Activated CD4-positive, CD25-positive, alpha-beta regulatory T cell treated with anti-CD3 and anti-CD28 coated beads, Interleukin-2, amount 50 U/mL, for 16 hours (primary cell): ENCODE measurements at places on chromosomes 1 and 21.

GRCh38 chr1:162671664-162672410, 39.6 kb downstream of the DDR2 start:
- no peak for DNase-seq

- no peak for DNase-seq
Observed at GRCh38 chr1:45617618-45618017, 6.2 kb downstream of the CCDC17 start.

GRCh38 chr1:37741130-37741529, 23.8 kb downstream of the EPHA10 start:
- DNase-seq = no peak

DNA sequence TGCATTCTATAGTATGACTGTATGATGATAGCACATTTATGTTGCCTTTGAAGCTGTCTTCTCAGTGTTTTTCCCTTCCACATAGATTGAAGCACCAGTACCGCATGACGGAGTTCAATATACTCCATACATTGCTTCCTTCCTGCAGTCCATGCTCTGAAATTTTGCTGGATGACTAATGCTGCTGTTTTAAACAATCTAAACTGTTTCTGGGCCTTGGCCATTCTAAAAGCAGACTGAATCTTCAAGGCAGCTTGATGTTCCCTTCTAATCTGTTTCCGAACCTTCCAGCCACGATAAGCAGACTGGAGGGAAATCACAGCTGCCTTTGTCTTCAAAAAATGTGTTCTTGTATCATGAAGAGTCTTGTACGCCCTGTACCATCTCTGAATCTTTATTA, 36.2 kb upstream of the F13B start:
- DNase-seq = no peak

DNA sequence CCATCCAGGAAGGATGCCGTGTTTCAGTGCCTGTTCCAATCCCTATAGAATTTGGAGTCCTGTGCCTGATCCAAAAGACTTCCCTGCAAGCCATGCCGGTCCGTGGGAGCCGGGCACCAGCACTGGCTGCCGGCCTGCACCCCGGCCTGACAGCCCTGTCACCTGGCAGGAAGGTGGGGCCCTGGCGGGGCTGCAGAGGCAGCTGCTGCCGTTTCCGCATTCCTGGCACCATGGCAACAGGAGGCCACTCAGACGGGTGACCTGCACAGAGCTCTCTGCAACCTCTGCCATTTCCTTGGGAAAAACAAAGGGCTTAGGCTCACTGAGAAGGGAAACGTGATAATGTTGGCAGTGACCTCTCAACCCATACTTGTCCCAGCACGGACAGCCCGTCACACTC, 63.2 kb upstream of the TMEM51 start:
- DNase-seq = no peak

DNA sequence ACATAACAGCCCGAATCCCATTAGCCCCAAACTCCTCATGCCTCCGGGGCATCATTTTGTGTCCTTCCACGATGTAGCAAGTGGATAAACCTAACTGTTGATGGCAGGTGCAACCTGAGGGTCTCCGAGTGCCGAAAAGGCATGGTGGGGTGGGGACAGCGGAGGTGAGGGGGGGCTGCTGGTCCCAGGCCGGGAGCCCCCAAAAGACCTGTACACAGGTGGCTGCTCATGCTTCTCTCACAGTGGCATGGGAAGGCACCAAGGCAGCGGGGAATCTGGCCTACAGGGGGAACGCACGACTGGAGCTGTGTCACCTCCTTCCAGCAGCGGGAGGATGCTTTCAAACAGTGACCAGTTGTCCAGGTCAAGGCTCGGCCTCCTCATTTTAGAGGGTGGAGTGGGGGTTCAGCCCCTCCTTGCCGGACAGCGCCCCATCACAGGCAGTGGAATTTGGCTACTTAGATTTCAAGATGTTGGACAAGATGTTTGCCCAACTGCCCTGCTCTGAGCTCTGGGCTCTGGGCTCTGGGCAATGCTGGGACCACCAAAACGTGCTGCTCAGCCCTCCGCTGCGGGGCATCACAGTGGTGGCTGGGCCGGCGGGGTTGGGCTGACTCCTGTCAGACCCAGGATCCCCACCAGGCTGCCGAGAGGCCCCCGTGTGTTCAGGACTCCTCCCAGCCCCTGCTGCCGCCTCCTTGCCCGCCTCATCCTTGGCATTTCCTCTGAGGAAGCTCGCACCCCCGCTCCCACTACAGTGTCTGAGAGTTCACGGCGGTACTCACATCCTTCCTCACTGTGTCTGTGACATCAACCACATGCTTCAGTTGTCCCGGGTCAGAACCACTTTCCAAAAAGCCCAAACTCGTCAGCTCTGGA, 7.6 kb downstream of the DNMT3L start:
- no peak for DNase-seq

GRCh38 chr1:240539769-240540414, 72.1 kb downstream of the GREM2 start:
- no peak for DNase-seq

- DNase-seq = no peak
Observed at GRCh38 chr1:156655151-156655903, 13.4 kb downstream of the BCAN start.

DNA sequence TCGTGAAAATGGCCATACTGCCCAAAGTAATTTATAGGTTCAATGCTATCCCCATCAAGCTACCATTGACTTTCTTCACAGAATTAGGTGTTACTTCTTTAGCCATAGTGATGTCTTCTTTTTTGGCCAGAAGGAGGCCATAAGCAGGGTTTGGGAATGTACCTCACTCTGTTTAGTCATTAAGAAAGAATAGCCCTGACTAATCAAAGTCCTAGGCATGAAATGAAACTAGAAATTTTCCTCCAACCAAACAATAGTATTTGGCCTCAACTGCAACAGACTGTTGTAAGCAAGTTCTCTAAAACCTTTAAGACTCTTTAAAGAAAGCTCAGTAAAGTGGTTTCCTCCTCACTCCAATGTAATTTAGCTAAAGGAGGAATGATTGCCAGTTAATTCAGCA, 163.9 kb downstream of the AKT3 start:
- DNase-seq = no peak

- no peak for DNase-seq
Observed at GRCh38 chr1:229027158-229027557, 243.8 kb upstream of the RAB4A start.

DNA sequence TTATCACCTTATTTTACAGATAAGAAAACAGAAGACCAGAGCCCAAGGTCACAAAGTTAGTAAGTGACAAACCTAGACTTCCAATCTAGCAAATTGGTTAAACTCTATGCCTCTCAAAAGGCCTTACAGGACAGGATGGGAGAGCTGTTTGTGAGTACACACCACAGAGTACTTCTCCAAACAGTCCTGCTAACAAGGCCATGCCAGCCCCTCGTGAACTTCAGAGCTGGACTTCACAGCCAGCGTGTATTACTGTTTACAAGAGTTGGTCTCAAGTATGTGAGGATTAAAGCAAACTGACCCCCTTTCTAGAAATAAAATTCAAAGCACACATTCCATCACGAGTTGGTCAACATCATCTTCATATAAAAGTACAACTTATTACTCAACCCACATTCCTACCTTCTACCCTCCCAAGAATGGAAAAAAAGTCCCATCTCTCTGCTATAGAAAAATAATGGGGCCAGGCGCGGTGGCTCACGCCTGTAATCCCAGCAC, 19.8 kb upstream of the UBR4 start:
- DNase-seq = no peak

- no peak for DNase-seq
Observed at GRCh38 chr1:18292531-18292930, 184.9 kb downstream of the IGSF21 start.

GRCh38 chr21:25487046-25487594, 120.2 kb downstream of the MRPL39 start:
- no peak for DNase-seq

DNA sequence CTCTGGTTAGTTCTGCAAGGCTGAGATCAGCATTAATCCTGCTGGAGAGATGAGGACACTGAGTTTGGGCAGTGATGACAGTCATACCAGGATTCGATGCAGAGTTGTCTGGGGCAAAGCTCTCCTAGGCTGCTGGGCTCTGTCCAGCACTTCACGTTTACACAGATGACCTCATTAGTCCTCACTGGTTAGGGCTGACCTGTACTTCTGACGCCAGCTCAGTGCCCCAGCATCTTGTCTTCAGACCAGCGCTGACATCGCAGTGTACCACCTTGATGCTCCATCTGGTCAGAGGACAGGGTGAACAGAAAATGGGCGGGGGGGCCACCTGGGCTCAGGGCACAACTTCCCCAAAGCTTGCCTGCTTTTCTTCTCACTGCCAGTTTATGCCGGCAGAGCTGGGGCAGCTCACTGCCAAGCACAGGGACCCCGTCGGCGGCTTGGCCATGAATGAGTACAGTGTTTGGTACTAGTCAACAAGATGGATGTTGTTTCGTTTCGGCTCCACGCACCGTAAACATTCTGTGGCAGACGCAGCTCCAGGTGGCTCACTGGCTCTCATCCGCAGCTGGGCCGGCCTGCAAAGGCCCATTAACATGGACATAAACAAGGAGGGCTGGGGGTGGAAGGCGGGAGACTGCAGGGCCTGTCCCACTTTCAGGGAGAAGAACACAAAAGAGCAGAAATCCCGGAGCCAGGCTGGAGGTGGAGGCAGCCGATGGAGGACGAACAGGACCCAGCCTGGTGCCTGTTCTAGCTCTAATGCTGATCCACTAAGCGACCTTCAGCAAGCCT, 118.7 kb downstream of the GLIS1 start:
- no peak for DNase-seq

GRCh38 chr1:117270679-117271078, 60.0 kb upstream of the VTCN1 start:
- DNase-seq = no peak

GRCh38 chr21:34818662-34819158, 149.9 kb downstream of the CLIC6 start:
- no peak for DNase-seq

DNA sequence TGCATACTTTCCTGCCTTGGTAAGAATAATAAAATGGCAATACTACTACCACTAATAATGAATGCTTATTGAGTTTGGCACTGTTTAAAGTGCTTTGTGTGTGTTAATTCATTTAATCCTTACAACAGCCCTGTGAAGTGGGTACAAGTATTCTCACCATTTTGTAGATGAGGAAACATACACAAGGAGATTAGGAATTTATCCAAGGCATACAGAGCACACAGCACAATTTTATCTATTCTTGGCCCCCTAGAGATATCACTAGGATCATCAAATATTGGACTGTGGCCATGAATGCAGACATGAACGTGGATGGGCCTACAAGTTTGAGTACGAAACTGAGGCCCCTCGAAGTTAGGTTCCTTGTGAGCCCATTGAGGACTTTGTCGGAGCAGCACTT, 39.5 kb downstream of the TENT5C start:
- DNase-seq = no peak

DNA sequence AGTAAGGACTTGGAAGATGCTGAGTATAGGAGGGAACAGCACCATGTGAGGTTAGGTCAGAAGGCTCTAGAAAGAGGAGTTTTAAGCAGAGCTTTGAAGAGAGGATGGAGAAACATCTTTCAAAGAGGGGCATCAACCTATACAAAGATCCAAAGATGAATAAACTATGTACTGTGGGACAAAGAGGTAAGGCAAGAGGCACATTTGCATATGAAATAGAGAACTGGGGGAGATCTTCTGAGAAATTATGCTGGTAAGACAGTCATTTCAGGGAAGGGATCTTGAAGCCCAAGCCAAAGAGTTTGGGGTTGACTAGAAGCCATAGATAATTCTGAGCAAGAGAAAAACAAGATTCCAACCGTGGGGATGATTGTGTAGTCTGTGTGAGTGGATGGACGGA, 70.0 kb downstream of the LGR6 start:
- no peak for DNase-seq

DNA sequence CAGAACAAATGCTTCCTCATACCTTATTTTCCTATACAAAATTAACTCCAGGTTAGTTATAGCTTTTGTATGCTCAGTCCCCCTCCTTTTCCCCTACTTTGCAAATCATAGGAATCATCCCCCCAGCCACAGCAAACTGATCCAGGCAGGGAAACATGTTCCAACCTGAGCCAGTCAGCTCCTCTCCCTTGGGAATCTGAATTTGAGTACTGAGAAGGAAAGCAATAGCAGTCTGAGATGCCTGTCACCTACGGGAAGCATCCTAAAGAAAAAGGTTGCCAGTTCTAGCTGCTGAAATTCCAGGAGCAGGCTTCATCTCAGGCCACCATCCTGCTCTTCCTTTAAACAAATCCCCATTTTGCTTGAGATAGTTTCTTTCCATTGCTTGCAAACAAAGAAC, 6.9 kb downstream of the ADSS2 start:
- DNase-seq = no peak

DNA sequence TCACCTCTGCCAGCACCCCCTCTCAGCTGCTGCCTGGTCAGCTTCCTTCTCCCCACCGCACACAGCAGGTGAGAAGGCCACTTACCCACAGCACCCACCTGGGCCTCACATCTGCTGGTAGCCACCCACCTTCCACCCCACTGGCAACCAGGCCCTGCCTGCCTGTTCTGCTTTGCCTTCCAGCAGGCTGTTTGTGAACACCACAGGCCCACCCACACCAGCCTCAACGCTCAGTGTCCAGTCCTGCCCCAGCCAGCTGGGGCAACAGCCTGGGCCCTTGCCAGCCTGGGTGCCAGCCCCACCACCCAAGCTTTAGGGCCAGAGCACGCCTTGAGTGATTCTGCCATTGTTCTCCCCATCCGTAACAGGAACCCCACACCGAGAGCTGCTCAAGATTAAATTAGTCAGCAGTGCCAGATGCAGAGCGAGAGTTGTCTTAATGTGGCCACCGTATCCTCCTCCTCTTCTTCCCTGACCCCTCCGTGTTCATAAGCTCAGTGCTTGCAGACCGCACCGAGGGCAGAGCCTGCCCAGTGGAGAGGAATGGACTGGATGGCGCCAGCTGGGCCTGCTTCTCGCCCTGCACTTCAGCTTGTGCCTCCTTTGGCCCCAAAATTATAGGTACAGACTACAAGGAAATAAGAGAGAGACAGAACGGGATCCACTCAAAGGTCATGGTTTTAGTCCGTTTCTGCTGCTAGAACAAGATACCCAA, 120.3 kb upstream of the COL6A1 start:
- DNase-seq = no peak

- no peak for DNase-seq
Observed at GRCh38 chr1:156754219-156754618, 2.7 kb upstream of the HDGF start.

- no peak for DNase-seq
Observed at GRCh38 chr1:23081376-23081775, 62.1 kb downstream of the KDM1A start.

- no peak for DNase-seq
Observed at GRCh38 chr21:38413958-38414548, 84.2 kb downstream of the ERG start.

DNA sequence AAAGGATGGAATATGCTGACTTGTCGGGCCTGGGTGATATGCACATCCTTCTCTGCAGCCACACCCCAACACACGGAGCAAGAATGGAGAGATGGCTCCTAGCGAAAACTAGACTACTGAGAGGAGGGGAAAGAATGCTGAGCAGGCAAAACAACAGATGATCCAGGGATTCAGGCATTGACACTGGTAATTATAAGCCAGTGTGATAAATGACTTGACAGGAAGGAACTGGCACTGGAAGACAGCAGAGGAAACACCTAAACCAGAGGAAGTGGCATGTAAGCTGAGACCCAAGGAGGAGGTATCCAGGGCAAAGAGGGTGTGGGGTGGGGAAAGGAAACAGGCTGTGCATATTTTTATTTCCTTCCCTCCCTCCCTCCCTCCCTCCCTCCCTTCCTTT, 31.7 kb upstream of the KHDRBS1 start:
- DNase-seq = no peak
